ENCODE measurements at places on chromosomes 16 and 17.

- no peaks in the 10 kb centered on the region for H3K36me3 ChIP-seq
- no peak overlapping the region for H3K27ac ChIP-seq
- DNase-seq = no peak
- no peak overlapping the region for H3K4me3 ChIP-seq
- no peaks in the 10 kb centered on the region for H3K4me1 ChIP-seq
- H3K27me3 ChIP-seq = no peaks in the 10 kb centered on the region
These were observed 63.7 kb upstream of the BCO1 start for GRCh38 chr16:81174644-81175324.

DNA sequence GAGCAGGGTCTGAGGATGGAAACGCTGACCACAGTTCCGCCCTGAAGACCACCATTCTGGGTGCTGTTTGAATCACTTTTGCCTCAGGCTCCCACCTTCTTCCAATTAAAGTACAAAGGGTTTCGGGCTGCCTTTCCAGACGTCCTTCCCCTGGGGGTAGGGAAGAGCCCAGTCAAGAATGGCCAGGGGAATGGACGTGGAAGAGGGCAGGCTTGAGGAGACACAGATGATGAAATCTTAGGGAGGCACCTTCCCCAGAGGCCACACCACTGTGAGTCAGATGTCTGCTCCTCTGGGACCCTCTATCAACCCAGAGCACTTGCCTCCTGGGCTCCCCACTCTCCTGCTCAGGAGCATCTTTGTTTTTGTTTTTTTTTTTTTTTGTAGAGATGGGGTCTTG is 27.5 kb upstream of the MTSS2 start:
- DNase-seq = no peak
- no peak overlapping the region for H3K27ac ChIP-seq
- H3K4me3 ChIP-seq = no peak overlapping the region
- H3K4me1 ChIP-seq = peaks cover 21% of the 10 kb centered on the region
- H3K36me3 ChIP-seq = no peaks in the 10 kb centered on the region

DNA sequence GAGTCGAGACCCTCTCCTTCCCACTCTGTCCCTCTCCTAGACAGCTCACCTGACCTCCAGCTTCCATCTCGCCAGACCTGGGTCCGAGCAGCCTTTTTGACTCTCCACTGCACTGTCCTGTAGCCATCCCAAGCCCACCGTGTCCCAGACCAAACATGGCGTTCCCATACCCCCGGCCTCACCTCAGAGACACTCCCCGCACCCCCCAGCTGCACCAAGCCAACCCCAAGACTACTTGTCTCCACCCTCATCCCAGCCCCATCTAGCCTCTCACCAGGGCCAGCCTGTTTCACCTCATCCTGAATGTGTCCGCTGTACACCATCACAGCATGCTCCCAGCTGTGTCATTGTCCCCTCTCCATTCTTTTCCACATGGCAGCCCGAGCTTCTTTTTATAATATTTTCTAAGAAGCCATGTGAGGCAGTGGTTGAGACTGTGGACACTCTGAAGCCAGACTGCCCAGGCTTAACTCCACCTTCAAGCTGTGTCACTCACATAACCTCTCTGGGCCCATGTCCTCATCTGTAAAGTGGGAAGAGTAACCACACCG is 1.5 kb downstream of the MYO15A start:
- H3K4me1 ChIP-seq = peaks cover 12% of the 10 kb centered on the region
- H3K27ac ChIP-seq = no peak overlapping the region
- H3K36me3 ChIP-seq = no peaks in the 10 kb centered on the region
- H3K4me3 ChIP-seq = no peak overlapping the region

DNA sequence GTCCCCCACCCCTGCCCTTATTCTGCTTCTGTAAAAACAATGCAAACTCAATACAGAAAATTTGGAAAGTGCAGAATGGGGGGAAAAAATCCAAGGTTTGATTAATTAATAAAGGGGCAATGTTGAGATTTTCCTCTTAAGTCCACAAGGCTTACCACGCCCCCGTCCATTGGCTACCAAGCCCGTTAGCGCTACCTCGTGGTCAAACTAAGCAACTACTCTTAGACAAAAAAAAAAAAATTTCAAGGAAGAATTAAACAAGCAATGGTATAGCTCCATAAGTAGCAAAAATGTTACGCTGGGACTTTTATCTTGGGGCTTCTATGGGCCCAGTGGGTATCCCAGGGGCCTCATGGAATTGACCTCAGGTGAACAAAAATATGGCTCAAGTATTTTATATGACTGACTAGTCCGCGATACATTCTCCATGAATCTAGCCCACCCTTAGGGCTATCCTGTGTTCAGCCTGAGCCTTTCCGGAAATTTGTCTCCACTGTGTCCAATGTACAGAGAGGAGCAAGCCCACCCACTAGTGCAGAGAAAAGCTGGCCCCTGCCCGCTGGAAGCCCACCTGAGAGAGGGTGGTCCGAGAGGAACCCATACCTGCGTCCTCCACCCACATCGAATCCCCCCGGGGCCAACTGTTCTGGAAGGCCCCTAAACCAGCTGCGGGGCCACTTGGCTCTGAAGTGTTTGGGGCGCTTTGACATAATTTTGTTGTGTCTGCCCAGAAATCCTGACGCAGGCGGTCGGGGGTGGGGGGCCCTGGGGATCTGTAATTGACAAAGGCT is 19.1 kb upstream of the TEX2 start:
- H3K4me1 ChIP-seq = peaks cover 5% of the 10 kb centered on the region
- no peak overlapping the region for H3K27ac ChIP-seq
- H3K36me3 ChIP-seq = no peaks in the 10 kb centered on the region
- peak; percentile 70 for DNase-seq
- H3K4me3 ChIP-seq = no peak overlapping the region

DNA sequence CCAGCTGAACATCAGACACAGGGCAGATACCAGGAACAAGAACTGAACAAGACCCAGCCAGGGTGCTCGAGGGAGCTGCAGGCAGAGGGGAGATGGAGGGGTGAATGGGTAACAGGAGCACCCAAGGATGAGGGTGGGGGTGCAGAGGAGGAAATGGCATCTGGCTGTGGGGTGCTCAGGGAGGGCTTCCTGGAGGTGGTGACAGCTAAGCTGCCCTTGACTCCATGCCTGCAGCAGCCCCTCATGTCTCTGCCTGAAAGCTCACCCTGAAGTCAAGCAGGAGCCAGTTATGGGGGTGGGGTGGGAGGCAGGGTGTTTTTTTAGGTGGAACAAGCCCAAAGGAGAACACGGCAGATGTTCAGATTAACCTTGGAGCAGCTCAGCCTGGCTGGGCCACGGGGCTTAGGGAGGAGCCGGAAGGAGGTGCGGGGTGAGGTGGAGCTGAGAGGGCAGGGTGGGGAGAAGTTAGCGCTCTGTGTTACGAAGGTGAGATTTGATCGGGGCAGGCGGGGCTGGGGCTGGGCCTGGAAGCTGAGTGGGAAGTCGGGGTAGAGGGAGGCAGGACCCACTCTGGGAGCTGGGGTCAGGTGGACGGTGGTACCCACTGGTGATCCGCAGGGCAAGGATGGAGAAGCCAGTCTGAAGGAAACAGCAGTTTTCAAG is 143.0 kb downstream of the ENGASE start:
- H3K27me3 ChIP-seq = peaks cover 46% of the 10 kb centered on the region
- no peaks in the 10 kb centered on the region for H3K36me3 ChIP-seq
- no peak for DNase-seq
- no peak overlapping the region for H3K27ac ChIP-seq
- peaks cover 12% of the 10 kb centered on the region for H3K4me1 ChIP-seq

Data from neural crest cell (in vitro differentiated cells).